ENCODE measurements at places on chromosomes 1 and 21. TPM values are rescaled to one million over a fixed set of nuclear protein-coding genes. Genes with fewer than 3 reads are reported as not detected.

DNA sequence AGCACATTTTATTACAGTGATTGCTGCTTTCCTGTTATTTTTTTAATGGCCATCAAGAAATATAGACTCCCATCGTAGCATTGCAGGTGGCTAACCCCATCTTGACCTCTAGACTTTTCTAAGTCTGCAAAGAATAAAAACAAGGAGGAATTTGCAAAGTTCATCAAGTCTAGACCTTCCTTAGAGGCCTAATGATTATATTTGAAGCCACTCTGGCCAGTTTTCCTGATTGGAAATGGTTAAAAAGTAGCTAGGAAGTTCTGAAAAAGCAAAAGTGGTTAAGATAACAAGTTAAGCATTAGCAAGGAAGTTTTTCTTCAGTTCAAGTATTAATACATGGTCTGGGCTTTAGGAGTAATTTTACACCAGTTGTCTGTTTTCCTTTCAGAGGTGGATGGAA lies 16.7 kb upstream of the KCNJ15 start:
- no peak for DNase-seq

DNA sequence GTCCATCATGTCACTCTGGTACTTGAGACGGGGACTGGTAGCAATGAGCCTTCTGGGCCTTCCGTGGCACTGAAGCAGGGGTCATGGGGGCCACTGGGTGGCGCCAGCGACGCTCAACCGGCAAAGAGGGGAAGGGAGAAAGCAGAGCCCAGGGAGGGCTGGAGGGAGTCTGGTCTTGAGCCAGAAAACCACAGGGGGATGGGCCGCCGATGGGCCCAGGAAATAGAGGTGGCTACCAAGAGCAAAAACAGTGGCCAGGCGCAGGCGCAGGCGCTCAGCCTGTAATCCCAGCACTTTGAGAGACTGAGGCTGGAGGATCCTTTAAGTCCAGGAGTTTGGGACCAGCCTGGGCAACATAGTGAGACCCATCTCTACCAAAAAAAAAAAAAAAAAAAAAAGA lies 21.8 kb downstream of the EXOC8 start:
- peak; percentile 26 for DNase-seq

DNA sequence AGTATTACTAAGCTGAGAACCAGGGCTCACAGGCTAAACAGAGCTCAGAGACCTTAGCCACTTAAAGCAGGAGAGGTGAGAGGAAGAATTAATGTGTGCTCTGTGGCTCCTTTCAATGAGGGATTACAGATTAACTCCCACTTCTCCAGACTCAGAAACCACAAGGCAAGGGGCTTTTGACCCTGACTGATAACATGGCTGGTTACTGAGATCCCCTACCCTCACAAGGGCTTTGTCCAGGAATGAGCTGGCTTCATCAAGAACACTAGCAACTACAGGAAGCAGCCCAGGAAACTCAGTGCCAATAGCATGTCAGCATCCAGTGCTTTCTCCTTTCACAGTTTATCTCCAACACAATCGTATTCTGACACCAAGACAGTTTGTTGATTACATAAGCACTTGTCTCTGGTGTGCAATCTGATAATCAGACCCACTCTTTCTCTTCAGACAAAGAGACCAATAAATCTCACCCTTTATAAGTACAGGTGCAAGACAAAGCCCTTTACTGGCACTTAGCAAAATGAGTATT lies 38.8 kb downstream of the ERI3 start:
- DNase-seq = no peak

DNA sequence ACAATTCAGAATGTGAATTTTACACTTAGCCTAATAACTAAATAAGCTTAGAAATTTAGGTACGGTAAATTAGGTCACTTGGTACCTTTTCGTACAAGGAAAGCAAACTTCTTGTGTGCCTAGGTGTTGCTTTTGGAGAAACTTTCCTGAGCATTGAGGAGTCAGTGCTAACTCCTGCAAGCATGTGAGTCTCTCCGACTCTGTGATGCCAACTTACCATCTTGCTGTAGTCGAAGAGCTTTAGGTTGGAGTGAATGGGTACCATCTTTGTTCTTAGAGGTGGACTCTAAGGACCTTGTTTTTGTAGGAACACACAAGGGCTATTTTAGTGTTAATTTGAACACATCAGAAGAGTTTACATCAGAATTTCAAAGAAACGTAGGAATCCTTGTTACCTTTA lies 688.9 kb downstream of the USP25 start:
- no peak for DNase-seq

GRCh38 chr1:234072793-234073192 lies 168.3 kb downstream of the SLC35F3 start:
- no peak for DNase-seq

- peak; percentile 22 for DNase-seq
Observed at GRCh38 chr1:93448983-93449804, 1.3 kb downstream of the FNBP1L start.

DNA sequence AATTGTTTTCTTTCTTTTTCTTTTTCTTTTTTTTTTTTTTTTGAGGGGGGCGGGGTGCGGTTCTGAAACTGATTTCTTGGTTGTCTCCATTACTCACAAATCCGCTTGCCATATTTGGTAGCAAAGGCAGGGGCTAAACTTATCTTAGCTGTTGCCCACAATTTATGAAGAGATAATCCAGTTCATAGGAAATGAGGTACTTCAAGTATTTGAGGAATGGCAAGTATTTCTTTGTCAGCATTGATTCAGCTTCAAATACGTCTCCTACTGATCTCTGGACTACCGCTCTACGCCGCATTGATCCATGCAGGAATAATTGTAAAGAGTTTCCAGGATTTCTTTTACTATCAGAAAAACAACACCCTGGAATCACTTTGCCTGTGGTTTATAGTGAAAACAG lies 289.2 kb upstream of the DPYD start:
- no peak for DNase-seq

The OR2L3 gene
- total RNA-seq = not detected

The TRNAU1AP gene
- total RNA-seq = 18.8 TPM

The LCK gene
- 0.30 TPM for total RNA-seq

The S100A8 gene
- total RNA-seq = 55.0 TPM
